Hematopoietic multipotent progenitor cell treated with erythropoietin and hydrocortisone succinate and interleukin-3 and kit ligand, for 4 days (in vitro differentiated cells): ENCODE measurements at places on chromosomes 16 and 17.

GRCh38 chr16:1542166-1542500 lies 8.7 kb downstream of the TMEM204 start:
- no peak for DNase-seq

GRCh38 chr16:27367461-27368357 lies 34.3 kb upstream of the IL21R start:
- DNase-seq = peak; percentile 98

DNA sequence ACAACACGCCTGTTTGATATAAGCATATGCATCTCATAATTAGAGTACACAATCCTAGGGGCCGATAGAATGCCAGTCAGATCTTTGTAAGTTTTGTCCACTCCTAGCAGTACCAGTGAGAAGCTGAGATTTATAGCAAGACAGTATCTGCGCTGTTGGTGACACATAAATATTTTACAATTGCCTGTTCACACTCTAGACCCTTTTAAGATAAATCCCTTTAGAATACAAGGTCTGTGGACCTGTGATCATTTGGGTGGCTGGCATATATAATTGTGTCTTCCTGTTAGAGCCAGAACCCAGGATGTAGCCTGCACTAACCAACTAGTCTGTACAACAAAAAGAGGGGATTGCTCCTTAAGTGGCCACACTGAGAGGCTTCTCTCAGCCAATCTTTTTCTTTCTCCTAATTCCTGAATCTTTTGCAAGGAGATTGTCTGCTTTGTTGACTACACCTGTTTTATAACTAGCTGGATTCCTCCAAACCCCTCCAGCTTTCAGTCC lies 74.7 kb downstream of the WIPI1 start:
- DNase-seq = no peak

GRCh38 chr16:66899945-66900710 lies 18.6 kb downstream of the CDH16 start:
- DNase-seq = peak; percentile 89

- no peak for DNase-seq
These were observed 264.3 kb downstream of the CPPED1 start for GRCh38 chr16:12539185-12539929.
